ENCODE measurements at places on chromosomes 3 and 15. TPM values are rescaled to one million over a fixed set of nuclear protein-coding genes. Genes with fewer than 3 reads are reported as not detected.

GRCh38 chr3:24043985-24044384 lies 98.9 kb downstream of the NR1D2 start:
- no peak for DNase-seq

DNA sequence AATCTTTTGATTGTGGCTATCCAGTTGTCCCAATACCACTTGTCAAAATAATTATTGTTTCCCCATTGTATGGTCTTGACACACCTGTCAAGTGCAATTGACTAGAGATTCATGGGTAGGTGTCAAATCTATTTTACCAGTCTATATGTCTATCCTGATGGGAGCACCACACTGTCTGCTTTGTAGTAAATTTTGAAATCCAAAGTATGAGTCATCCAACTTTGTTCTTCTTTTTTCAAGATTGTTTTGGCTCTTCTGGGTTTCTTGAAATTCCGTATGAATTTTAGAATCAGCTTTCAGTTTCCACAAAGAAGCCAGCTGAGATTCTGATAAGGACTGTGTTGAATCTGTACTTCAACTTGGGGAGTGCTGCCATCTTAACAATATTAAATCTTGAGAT lies 71.9 kb downstream of the CSNK1G1 start:
- no peak for DNase-seq

DNA sequence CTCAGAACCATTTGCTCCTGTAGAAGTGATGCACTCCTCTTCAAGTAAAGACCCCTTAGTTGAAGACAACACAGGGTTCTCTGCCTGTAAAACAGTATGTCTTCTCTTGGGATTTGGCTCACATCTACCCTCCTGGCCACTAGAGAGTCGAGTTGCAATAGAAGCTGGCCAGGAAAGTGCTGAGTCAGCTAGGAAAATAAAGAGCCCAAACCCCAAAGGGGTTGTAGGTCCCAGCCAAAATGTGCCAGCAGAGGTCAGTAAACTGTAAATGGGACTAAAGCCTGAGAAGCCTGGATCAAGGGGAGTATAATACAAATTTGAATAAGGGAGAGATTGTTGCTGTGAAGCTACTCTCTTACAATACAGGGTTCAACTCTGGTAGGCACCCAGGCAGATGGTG lies 37.2 kb upstream of the THBS1 start:
- DNase-seq = no peak

- no peak for DNase-seq
These were observed 80.8 kb downstream of the MOBP start for GRCh38 chr3:39548282-39548681.

GRCh38 chr3:33313331-33313730 lies 36.1 kb downstream of the FBXL2 start:
- DNase-seq = no peak

- no peak for DNase-seq
These were observed 43.2 kb downstream of the CD200R1L start for GRCh38 chr3:112803467-112803866.

DNA sequence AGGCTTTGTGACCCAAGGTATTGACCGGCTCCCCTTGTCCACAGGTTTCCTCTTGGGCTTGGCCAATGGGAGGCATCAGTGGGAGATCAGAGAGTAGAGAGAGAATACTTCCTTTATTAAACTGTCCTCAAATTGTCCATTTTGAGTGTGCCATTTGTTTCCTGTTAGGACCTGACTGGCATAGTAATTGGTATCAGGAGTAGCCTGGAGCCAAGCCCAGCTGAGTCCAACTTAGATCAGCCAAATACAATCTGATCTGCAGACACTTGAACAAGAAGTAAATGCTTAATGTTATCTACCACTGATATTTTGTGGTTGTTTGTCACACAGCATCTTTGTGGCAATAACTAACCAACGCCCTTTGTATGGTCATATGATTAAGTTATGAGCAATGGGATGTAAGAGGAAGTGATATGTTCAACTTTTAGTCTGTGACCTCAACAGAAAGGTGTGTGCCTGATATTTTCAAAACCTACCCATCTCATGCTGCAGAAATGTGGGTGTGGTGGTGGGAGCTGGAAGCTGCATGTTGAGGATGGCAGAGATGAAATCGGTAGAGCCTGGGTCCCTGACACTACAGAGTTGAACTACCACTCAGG lies 13.3 kb downstream of the MYD88 start:
- DNase-seq = no peak

DNA sequence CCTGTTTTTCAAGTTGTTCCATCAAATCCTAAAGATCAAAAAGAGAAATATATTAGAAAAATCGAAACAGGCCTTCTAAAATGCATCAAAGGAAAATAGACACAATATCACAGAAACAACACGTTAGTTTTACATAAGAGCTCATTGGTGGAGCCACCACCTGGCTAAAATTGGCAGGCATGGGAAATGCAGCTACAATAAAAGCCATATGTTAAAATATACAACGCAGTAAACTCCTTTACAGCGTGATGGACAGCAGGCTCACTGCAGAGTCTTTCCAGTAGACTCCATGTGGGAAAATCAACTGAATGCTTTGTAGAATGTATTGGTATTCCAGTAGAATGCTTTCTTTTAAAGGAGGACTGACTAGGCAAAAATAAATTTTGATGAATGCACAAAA lies 40.9 kb upstream of the MYO5C start:
- no peak for DNase-seq

DNA sequence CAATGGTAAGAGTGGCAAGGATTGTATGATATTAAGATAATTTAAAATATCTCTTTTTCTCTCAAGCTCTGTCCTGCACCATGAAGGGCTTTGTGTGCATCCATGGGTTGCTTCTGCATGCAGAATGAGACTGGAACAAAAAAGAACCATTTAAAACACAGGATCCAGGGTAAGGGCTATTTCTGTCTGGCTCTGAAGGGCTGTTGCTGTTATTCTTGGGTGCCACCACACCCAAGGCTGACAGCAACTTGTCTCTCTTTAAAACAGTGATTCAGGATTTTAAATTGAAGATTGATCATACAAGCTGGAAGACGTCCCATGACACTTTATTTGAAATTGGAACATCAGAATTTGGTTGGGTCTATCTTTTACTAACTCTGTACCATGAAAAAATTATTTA lies 268.8 kb upstream of the CNTN3 start:
- no peak for DNase-seq

The CCDC33 gene
- 3.1 TPM for polyA plus RNA-seq

The GPR171 gene
- polyA plus RNA-seq = not detected

The SPG21 gene
- 120 TPM for polyA plus RNA-seq

Data from left renal pelvis (tissue), 4 donors.